ENCODE measurements at places on chromosomes 13 and 19.

DNA sequence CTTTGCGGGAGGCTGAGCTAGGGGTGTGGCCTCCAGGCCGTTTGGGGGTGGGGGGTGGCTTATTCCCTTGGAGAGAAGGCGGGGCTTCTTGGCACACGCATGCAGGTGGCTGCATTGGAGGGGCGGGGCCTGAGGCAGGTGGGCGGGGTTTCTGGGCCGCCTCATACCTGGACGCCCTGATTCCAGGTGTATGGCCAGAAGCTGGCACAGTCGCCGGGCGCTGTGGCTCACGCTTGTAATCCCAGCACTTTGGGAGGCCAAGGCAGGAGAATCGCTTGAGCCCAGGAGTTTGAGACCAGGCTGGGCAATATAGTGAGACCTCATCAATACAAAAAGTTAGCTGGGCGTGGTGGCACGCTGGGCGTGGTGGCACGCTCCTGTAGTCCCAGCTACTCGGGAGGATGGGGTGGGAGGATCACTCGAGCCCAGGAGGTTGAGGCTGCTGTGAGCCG is 7.8 kb downstream of the ABCA7 start:
- DNase-seq = no peak

DNA sequence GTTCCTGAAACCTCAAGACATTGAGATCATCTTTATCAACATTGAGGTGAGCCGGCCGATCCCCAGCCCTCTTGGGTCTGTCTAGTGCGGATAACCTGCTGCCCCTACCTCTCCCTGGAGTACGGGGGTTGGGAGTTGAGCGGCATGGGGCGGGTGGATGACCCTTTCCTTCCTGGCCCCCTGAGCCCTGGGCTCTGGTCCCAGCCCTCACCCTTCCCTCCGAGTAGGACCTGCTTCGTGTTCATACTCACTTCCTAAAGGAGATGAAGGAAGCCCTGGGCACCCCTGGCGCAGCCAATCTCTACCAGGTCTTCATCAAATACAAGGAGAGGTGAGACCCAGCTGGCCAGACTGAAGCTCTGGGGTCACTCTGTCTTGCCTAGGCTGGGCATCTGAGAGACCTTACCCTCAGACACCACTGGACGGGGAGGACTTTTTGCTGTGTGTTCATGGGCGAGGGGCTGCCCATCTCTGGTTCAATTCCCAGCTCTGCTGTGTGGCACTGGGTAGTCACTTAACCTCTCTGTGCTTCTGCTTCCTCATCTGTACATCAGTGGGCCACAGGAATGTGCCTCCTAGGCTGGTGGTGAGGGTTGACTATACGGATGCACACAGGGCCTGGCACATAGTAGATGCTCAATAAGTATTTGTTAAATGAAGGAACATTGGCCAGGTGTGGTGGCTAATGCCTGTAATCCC is 52.7 kb downstream of the VAV1 start:
- DNase-seq = no peak

- no peak for DNase-seq
These were observed 2.6 kb downstream of the ACSBG2 start for GRCh38 chr19:6138066-6138465.

- no peak for DNase-seq
These were observed 16.8 kb upstream of the SEMA6B start for GRCh38 chr19:4576016-4576933.

DNA sequence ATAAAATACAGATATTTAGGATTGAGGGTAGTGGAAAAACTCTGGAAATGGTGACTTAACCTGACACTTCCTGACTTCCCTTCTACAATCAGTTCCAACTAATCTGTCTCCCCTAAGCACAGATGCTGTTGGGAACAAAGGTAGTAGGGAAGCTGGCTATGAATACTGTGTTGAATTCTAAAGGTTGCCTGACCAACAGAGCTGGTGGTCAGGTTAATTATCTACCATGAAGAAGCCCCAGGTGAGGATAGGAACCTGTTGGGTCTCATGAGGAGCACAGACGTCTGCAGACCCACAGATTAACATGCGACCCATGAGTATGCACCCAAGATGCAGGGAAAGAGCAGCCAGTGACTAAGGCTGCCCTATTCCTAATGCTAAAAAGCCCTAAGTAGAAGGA is 172.3 kb downstream of the DIAPH3 start:
- DNase-seq = no peak

DNA sequence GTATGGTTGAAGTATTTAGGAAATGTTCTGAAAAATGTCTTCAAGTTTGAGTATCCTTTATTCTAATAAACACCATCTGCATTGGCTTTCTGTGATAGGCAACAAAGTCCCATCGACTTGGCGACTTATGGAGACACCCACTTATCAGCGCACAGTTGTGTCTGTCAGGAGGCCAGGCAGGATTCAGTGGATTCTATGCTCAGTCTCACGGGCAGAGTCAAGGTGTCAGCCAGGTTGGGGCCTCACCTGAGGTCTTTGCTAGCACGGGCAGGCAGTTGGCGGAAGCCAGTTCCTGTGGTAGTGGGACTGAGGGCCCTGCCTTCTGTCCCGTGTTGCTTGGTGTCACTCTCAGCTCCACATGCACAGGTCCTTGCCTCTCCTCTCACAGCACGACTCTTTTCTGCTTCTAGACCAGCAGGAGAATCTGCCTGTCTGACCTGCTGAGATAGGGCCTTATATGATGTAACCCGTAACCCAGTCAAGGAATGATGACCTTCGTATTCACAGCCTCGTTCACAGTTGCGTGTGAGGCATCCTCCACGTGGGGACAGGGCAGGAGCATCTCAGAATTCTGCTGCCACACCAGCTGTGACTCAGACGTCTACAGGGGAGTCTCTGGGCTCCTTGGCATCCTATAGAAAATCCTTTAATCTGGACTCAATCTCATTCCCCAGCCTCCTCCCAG is 10.0 kb downstream of the CUL4A start:
- no peak for DNase-seq

DNA sequence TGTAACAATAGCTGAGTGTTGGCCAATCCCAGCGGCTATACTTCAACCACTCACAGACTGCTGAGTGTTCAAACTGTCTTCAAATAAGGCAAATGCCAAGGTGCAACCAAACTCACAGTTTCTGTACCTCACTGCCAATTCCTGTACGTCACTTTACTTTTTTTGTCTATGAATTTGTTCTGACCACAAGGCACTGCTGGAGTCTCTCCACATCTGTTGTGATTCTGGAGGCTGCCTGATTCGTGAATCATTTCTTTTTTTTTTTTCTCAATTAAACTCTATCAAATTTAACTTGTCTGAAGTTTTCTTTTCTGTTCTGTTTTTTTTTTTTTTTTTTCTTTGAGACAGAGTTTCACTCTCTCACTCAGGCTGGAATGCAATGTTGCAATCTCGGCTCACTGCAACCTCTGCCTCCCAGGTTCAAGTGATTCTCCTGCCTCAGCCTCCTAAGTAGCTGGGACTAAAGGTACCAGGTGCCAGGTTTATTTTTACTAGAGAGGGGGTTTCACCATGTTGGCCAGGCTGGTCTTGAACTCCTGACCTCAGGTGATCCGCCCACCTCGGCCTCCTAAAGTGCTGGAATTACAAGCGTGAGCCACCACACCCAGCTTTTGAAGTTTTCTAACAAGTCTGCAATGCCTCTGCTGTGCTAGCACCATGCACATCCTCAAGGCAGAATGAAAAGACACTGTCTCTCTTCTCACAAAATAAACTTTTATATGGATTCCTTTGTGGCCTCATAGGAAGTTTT is 401.7 kb downstream of the IRS2 start:
- DNase-seq = no peak

DNA sequence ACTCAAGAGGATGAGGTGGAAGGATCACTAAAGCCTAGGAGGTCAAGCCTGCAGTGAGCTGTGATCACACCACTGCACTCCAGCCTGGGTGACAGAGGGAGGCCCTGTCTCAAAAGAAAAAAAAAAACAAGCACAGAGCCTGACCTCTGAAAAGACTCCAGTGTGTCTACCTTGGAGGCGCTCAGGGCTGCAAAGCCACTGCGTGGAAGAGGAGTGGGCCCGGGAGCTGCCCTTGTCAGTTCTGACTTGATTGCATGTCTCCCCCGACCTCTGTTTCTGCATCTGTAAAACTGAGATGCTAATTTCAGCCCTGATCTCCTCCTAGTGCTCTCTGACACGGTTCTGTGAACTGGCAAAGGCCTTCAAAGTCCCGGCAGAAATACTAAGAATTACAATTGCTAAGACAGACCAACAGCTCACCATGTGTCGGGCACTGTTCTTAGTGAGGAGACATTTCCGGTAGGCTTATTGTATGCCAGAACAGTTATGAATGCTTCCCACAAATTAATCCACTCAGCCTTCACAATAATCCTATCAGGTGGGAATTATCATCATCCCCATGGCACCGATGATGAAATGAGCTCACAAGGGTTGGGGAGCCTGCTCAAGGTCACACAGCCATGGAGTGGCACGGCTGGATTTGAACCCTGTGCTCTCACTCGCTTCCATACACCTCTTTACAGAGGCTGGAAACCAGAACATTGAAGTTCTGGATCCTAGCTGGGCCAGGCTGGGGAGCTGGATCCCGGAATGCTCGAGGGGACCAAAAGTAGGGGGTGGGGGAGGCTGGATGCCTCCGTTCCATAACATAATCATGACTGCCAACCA is 3.5 kb downstream of the AKT2 start:
- DNase-seq = no peak

DNA sequence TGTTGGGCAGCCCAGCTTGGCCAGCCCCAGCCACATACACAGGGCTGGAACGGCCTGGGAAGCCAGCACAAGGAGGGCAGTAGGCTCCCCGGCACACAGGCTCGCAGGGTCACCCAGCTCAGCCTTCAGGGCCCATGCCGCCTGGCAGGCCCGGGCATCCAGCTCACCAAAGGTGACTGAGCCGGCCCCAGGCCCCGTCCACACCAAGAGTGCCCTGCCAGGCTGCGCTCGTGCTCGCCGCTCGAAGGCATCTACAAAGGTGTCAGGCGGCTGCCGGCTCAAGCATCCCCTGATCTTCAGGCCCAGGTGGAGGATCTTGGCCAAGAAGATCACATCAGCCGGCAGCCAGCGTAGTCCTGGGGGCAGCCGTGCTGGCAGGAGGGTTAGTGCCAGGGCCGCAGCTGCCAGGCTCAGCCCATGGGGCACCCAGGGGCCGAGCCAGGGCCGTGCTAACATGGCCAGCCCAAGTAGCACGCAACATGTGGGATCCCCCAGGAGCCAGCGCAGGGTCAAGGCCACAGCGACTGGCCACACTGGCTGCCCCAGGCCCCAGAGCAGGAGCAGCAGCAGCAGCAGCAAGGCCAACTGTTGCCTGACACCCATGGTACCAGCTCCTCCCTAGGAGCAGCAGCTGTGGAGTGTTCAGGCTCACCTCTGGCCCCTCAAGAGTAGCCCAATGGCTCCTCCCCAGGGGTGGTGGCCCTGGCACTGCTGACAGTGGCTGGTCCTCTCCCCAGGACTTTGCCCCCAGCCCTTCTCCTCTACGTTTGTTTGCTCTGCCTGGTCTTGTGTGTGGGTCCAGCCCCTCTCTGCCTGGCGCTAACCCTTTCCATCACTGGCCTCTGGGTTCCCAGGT is at the start of gene SLC27A5:
SLC27A5 (minus strand) TSS at position 640 of the 856 bp plus-strand sequence; CDS start at position 603, 37 bp downstream.
- DNase-seq = no peak

- DNase-seq = no peak
These were observed 1.1 kb downstream of the TSSK6 start for GRCh38 chr19:19514215-19514657.

- no peak for DNase-seq
These were observed 1.1 kb downstream of the CNOT3 start for GRCh38 chr19:54138489-54139256.

DNA sequence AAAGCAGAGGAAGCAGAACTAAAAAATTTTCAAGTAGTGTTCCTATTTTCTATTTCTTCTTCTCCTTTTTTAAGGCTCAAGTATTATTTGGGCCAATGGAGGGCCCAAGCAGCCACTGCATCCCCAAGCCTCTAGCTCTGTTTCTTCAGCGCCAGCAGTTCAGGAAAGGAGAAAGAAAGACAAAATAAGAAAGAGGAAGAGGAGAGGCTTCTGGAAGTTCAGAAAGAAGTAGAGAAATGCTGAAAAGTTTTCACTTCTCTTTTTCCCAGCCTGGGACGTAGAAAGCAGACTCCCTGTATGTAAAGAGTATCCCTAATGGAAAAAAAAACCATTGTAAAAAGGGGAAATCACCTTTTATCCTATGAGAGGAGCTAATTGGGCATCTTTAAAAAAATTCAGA is 165.5 kb upstream of the KLF12 start:
- no peak for DNase-seq

- no peak for DNase-seq
These were observed 108.2 kb downstream of the SIPA1L3 start for GRCh38 chr19:38015216-38015615.

- no peak for DNase-seq
These were observed 331.9 kb upstream of the TSHZ3 start for GRCh38 chr19:31681121-31681520.

DNA sequence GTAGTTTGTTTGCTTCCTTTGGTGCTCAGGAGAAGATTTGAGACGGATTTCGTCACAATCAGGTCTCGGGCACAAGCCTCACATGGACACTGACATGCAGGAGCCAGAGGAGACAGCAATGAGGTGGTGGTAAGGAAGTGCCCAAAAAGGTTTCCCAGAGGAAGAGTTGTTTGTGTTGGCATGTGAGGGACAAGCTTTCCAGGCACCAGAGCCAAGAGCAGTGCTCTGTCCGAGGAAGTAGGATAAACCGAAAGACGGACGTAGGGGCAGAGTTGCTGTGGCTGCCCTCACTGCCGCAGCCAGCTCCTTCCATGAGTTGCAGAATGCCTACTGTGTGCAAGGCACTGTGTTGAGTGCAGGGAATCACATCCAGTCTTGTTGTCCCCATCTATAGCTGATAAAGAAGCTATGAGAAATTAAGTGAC is 27.7 kb downstream of the SAE1 start:
- no peak for DNase-seq

- DNase-seq = no peak
These were observed 11.5 kb downstream of the MPHOSPH8 start for GRCh38 chr13:19645000-19645399.

GRCh38 chr19:52094526-52095130 is 937 bp downstream of the ZNF841 start:
- DNase-seq = no peak

GRCh38 chr13:94345374-94346195 is 133.9 kb downstream of the DCT start:
- no peak for DNase-seq

- no peak for DNase-seq
These were observed 483.2 kb downstream of the DIAPH3 start for GRCh38 chr13:59680429-59681024.

DNA sequence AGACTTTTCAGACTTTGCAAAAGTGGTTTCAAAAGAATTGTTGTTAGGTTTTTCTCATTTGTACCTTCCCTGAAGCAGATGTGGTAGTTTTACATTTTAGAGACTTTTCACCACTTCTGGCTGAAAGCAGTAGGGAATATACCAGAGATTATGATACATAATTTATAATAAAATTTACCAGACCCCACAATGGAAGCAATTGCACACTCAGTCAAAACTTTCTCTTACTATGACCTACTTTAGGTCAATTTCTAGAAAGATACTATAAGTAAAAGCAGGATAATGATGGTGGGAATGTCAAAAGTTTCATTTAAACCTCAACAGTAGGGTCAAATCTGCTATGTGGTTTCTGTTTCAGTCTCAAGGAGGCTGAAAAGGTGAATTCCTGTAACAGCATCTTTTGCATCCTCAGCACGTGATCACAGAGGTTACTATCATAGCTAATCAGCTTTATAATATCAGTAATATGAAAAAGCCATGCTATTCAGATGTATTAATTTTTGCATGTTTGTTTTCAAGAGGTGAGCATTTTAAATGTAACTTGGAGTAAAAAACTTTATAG is 26.9 kb downstream of the PCCA start:
- no peak for DNase-seq

- DNase-seq = no peak
These were observed 1.4 kb upstream of the CACNG7 start for GRCh38 chr19:53907690-53908089.

- DNase-seq = no peak
These were observed 891 bp upstream of the TNNI3 start for GRCh38 chr19:55158423-55158822.
